Stimulated activated CD8-positive, alpha-beta memory T cell treated with anti-CD3 and anti-CD28 coated beads, Interleukin-4, amount 100 ng/mL, for 1 hour (primary cell): ENCODE measurements at places on chromosomes 4 and X.
A peak's percentile ranks its signal among the peaks of the same experiment; 100 is the strongest.

GRCh38 chrX:84487365-84488353, 14.6 kb downstream of the HDX start:
- no peak for DNase-seq

GRCh38 chrX:70386235-70386634, 36.9 kb upstream of the GDPD2 start:
- DNase-seq: no peak

DNA sequence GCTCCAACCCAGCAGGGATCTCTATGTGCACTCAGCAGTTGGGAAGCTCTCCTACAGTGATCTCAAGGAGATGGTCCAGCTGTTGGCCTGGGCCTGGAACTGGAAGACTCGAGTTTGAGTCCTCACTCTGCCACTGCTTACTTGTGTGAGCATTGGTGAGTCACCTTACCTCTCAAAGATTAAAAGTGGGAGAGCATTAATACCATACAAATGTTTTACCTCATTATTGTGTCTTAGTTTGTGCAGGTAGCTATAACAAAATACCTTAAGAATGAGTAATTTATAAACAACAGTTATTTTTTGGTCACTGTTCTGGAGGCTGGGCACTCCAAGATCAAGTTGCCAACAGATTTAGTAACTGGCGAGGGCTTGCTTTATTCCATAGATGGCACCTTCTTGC, 21.4 kb upstream of the ZNF827 start:
- DNase-seq: no peak

DNA sequence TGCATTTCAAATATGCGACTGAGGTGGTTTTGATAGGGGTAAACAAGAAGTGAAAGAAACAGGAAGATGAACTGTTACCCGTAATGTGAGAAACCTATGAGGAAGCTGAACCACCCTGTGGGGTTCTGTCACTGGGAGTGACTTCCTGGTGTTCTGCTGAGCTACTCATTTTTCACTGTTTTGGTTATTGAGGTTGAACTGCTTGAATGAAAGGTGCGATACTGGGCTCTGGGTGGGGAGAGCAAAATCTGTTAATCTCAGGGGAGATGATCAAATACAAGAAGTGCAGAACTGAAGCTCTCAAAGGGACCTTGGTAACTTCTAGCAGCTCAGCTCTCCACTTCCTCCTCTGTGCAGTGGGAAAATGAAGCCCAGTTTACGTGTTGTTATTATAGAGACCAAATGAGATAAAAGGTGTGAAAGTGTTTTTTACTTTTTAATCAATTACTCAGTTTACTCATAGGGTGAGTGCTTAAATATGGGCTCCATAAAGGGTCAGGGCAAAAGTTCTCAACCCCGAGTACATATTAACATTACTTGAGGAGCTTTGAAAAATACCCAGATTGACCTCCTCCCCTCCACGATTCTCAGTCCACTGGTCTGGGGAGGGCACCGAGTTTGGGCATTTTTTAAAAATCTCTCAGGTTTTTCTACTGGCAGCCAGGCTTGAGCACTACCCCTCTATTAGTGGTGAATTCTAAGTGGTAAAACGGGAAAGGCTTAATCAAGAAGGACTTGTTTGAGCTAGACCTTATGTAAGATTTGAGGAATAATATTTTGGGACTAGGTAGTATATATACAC, 66.7 kb downstream of the COQ2 start:
- peak; percentile 31 for DNase-seq

- DNase-seq: no peak
Measured at GRCh38 chr4:179584101-179584500, 2141.9 kb upstream of the AGA start.

GRCh38 chrX:140099221-140099620, 133.9 kb upstream of the CXorf66 start:
- DNase-seq: no peak

- DNase-seq: no peak
Measured at GRCh38 chrX:45769761-45770582, 569.3 kb upstream of the DIPK2B start.

- no peak for DNase-seq
Measured at GRCh38 chr4:25032126-25032525, 1.4 kb upstream of the LGI2 start.

DNA sequence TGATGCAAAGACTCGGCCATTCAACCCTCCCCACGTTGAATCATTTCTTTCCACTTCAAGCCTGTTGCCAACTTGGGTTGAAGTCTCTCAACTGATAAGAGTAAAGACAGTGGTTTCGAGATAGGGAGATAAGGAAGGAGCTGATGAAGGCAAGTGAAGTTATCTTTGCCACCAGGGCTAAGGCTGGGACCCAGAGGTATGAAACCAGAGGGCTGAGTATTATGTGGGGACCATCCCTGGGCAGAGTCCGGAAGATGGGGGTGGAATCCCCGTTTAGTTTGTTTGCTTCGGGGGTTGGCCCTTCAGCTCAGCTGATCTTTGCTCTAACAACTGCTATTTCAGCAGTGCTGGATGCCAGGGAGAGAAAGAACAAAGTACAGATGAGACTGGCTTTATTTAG, 2.3 kb upstream of the XPNPEP2 start:
- no peak for DNase-seq

- DNase-seq: no peak
Measured at GRCh38 chrX:51874123-51874522, 19.3 kb upstream of the MAGED1 start.

- no peak for DNase-seq
Measured at GRCh38 chr4:87108142-87108546, 112.3 kb downstream of the KLHL8 start.

DNA sequence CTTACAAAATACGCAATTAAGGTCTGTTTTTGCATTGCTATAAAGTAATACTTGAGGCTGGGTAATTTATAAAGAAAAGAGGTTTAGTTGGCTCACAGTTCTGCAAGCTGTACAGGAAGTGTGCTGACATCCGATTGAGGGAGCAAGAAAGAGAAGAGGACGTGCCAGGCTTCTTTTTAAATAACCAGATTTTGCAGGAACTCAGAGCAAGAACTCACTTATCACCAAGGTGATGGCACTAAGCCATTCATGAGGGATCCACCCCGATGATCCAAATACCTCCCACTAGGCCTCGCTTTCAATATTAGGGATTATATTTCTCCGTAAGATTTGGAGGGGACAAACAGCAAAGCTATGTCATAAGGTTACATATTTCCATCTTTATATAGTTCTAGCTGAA, 456.7 kb downstream of the GLUD2 start:
- no peak for DNase-seq
